ENCODE measurements at places on chromosomes 1 and 21. TPM values are rescaled to one million over a fixed set of nuclear protein-coding genes. Genes with fewer than 3 reads are reported as not detected.

GRCh38 chr21:25887646-25888306 is 153.0 kb downstream of the GABPA start:
- no peak for DNase-seq

DNA sequence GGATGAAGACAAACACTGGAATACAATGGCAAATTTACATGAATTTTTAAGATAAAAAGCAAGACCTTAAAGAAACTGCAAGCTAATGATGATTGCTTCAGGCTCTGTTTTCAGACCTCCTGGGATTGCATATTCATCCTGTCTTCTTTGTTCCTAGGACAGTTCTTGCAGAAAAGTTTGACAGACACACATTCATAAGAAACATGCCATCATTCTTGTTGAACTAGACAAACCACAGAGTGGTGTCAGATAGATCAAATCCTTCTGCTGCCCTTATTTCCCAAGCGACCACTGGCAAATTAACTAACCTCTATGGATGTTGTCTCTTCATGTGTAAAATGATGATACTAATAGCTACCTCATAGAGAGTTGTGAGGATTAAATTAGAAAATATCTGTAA is 181.3 kb downstream of the KCTD3 start:
- no peak for DNase-seq

- DNase-seq: peak; percentile 86
Measured at GRCh38 chr1:17520041-17520440, 19.5 kb upstream of the ARHGEF10L start.

- DNase-seq: no peak
Measured at GRCh38 chr21:16072221-16072620, 342.4 kb downstream of the USP25 start.

DNA sequence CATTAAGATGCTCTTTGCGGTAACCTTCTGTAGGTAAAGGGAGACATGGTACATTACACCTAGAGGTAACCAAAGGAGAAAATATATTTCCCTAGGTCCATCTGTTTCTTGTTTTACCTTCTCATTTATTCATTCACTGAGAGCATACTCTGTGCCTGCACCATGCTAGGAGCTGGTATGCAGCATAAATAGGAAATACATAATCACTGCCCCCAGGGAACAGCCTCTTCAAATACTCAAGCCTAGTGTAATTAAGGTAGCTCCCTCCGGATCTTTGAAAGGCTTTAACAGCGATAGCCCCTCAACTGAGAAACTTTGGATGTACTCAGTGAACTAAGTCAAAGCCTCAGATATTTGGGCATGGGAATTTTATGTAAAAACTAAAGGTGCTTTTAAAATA is 123.6 kb downstream of the GABPA start:
- DNase-seq: no peak

GRCh38 chr1:35932941-35933340 is 2.0 kb downstream of the AGO3 start:
- DNase-seq: no peak

Gene SYCP1
- not detected for total RNA-seq

- no peak for DNase-seq
Measured at GRCh38 chr1:10866321-10867093, 70.1 kb upstream of the CASZ1 start.

- no peak for DNase-seq
Measured at GRCh38 chr1:204396015-204396583, 15.5 kb downstream of the PPP1R15B start.

DNA sequence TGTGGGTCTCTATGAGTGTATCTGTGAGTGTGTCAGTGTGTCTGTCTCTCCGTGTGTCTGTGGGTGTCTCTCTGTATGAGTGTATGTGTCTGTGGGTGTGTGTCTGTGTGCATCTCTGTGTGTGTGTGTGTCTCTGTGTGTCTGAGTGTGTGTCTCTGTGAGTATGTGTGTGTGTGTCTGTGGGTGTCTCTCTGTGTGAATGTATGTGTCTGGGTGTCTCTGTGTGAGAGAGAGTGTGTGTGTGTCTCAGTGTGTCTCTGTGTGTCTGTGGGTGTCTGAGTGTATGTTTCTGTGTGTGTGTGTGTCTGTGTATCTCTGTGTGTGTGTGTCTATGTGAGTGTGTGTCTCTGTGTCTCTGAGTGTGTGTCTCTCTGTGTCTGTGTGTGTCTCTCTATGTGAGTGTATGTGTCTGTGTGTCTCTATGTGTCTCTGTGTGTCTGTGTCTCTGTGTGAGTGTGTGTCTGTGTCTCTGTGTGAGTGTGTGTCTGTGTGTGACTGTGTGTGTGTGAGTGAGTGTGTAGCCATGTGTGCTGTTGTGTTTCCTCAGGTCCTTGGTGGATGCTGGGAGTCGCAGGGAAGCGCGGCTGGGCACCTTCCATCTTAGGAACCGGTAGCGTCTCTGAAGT is 33.0 kb downstream of the DHRS3 start:
- DNase-seq: no peak

Gene LRRC71
- total RNA-seq: not detected

GRCh38 chr1:160425847-160426246 is 25.5 kb downstream of the VANGL2 start:
- DNase-seq: no peak

GRCh38 chr1:1937061-1937460 is 18.0 kb upstream of the TMEM52 start:
- no peak for DNase-seq

Gene GSTM5
- total RNA-seq: 11.6 TPM

GRCh38 chr1:34268311-34268954 is 91.7 kb downstream of the C1orf94 start:
- no peak for DNase-seq

DNA sequence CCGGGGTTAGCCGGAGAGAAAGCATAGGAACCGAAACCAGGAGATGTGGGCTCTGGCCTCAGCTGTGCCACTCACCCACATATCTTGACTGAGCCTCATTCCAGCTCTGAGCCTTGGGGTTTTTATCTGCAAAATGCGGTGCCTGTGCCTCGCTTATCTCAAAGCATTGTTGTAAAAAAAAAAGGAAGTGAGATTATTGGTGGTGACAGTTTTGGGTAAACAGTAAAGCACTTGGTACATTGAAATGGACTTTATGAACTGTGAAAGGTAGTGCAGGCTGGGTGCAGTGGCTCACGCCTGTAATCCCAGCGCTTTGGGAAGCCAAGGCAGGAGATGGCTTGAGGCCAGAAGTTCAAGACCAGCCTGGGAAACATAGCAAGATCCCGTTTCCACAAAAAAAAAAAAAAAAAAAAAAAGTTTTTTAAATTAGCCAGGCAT is 3.8 kb downstream of the PTAFR start:
- DNase-seq: no peak

GRCh38 chr1:9275161-9275560 is 17.5 kb upstream of the SPSB1 start:
- DNase-seq: no peak

All from ureter (tissue), 1 donor.